ENCODE measurements at places on chromosomes 1 and 21.

DNA sequence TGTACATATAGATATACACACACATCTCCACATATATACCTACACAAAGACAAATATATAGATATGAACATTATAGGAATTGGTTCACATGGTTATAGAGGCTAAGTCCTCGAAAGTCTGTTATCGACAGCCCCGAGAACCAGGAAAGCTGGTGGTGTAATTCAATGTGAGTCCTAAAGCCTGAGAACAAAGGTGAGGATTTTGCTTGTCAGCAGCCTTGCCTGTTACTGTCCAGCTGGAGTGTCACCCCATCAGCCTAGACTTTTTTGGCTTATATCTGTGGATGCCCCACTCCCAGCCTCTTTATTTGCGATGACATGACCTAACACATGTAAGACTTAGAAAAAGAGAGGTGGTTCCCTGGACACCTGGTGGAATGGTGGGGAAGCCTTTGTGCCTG, 97.0 kb downstream of the GIPC2 start:
- DNase-seq, result no peak

DNA sequence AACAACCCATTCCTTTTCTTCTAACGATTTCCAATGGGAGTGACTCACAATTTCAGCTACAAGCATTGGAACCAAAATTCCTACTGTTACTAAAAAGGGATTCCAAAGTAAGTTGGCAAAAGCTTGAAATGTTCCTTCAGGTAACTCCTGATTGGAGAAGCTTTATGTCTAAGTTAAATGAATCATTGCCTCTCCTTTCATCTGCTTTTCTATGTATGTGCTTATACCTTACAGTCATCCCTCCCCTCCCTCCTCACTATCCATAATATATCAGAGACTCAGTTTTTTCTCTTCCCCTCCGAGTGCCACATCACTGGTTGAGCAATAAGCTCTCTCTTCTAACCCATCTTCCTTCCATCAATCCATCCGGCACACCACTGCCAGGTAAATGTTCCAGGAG, 86.8 kb downstream of the TIAM1 start:
- DNase-seq, result no peak

- no peak for DNase-seq
These were observed 1.3 kb upstream of the CACNA1E start for GRCh38 chr1:181482001-181482430.

DNA sequence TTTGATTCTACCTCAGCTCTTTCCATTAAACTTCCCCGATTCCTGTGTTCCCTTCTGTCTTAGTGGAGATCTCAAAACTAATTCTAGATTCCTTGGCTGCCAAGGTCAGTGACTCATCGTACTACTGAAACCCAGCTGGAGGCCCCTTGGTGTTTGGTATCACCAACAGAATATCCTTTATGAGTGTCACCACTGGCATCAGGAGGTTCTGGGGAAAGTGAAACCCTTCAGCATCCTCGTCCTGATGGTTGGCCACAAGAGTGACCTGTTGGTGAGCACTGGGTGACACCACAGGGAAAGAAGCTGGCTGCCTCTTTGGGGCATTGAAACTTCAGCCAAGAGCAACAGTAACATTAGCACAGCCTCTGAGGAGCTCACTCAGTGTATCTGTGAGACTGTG, 9.6 kb downstream of the RAB42 start:
- peak; percentile 92 for DNase-seq

DNA sequence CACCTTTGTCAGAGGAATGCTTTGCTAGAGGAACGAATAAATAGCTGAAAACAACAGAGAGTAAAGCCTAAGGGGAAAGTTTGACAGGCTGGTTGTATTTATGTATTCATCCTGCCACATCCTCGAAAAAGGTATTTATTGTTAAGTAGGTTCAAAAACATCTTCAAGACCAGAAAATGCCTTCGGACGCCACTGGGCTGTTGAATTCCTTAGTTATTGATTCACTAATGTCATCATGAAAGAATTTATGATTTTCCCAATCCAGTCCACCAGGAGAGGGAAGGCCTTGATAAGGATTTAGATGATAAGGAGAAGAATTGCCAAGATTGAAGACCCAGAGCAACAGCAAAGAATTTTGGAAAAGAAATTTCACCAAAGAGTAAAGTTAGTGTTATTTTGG, 35.2 kb upstream of the MAB21L3 start:
- peak; percentile 8 for DNase-seq

- no peak for DNase-seq
These were observed 131.2 kb downstream of the CASZ1 start for GRCh38 chr1:10665226-10665625.

DNA sequence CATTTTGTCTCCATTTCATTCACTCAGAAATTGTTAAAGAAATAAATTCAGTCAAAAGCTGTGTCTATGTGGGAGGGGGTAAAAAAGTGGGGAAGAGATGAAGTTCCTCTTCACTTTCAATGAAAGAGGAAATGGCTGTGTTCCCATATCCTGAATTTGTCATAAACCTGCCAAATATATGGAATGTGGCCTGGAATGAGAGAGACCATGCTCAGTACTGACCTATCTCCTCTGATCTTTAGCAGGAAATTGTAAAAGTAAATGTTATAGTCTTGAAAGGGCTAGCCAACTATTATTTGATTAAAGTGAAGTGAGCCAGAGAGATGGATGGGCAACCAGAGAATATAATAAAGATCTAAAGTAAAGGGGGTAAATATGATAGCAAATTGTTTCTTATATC, 130.3 kb upstream of the C21orf91 start:
- no peak for DNase-seq

GRCh38 chr1:15329104-15329820, 80.4 kb upstream of the EFHD2 start:
- DNase-seq, result no peak

DNA sequence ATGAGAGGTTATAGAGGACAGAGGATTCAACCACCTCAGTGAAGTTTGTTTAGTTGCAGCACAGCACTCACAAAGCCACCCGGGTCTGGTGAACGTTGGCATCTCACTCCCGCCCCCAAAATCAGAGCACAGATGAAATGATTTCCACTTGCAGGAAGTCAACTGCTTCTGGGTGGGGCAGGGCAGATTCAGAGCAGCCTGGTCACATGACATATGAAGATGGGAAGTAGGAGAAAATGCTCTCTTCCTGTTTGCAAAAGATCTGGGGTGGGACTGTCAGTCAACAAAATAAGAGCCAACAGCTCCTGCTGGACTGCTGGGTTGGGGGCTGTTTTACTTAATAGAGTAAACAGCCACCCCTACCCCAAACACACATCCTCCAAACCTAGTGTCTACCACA, 43.2 kb downstream of the LRRC71 start:
- peak; percentile 28 for DNase-seq

DNA sequence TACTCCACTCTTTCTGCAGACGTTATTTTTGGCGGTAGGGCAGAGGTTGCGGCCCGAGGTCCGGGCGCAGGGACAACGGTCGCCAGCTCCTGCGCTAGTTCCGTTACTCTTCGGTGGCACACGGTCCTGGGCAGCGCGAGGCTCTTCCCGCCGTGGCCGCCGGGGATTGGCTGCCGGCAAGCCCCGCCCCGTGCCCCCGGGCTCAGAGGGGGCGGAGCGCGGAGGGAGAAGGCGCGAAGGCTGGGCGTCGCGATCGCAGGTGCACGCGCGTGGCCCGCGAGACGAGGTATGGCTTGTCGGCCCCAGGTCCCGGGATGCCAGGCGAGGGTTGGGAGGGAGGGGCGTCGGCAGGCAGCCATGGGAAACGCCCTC, 518 bp upstream of the SHE start:
- no peak for DNase-seq

DNA sequence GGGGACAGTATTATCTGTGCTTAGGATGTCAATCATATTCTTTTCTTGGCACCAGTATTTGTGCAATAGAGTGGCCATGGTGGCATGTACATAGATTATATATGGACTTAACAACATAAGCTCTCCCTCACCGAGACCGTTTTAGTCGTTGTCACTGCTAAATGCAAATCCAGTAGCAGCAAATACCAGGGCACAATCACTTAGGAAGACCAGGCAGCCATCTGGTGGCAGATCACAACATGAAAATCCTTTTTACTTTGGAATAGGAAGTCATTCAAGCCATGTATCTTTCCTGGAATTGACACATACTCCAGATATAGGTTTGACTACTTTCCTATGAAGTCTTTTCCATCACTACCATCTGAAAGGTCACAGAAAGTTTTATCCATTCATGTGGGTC, 53.2 kb upstream of the C1orf87 start:
- no peak for DNase-seq

DNA sequence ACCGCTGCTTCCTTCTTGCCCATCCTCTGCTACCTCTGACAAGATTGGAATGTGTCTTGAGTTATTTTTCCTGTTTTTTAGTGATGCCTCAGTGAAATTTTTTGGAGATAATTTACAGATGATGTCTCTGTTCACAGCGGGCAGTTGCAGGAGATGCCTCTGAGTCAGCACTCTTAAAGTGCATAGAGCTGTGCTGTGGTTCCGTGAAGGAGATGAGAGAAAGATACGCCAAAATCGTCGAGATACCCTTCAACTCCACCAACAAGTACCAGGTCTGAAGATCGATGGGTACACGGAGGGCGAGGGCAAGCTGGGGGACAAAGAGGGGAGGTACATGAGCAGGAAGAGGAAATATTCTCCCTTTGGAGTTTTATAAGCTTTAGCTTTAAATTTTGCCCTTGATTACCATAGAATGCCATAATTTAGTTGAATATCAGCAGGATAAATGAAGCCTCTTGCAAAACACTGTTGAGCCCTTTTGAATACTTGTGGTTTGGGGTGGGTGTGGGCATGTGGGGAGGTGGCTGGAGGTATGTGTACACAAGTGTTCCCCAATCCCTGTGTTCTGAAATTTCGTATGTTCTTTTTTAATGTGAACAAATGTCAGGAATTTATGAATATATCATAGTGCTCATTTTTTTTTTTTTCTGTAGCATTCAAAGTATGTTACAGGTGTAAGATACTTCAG, 19.8 kb downstream of the ATP1A1 start:
- DNase-seq, result peak; percentile 58

- DNase-seq, result no peak
These were observed 3.7 kb upstream of the CDC14A start for GRCh38 chr1:100348549-100349144.

DNA sequence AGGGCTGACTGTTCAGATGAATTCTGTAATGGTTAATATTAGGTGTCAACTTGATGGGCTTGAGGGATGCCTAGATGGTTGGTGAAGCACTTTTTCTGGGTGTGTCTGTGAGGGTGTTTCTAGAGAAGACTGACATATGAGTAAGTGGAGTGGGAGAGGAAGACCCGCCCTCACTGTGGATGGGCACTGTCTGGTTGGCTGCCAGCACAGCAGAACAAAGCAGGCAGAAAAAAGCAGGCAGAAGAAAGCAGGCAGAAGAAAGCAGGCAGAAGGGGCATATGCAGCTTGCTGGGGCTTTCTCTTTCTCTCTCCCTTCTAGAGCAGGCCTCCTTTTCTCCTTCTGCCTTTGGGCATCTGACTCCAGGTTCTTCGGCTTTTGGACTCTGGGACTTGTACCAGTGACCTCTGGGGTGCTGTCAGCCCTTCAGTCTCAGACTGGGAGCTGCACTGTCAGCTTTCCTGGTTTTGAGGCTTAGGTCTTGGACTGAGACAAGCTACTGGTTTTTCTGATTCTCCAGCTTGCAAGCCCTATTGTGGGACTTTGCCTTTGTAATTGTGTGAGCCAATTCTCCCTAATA, 42.9 kb upstream of the CD2 start:
- no peak for DNase-seq

DNA sequence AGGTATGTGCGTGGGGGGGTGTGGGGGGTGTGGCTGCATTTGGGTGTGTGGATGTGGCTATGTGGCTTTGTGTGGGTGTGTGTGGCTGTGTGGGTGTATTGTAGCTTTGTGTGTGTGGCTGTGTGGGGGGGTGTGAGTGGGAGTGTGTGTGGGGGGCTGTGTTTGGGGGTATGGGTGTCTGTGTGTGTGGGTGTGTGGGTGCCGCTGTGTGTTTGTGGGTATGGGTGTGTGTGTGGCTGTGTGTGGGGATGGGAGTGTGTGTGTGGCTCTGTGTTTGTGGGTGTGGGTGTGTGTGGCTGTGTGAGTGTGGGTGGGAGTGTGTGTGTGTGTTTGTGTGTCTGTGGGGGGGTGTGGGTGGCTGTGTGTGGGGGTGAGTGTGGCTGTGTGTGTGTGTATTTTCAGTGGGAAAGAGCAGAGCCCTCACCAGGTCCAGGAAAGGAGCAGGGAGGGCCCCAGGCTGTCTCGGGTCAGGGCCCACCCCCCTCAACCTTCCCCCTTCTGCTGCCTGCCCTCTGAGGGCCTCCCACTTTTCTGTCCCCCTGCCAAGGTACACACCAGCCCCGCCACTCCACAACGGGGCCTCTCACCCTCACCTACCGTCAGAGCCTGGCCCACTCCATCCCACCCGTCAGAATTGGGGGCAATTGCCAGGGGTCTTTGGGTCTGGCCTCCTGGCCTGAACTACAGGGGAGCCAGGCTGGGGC, 1.9 kb upstream of the COL8A2 start:
- no peak for DNase-seq

DNA sequence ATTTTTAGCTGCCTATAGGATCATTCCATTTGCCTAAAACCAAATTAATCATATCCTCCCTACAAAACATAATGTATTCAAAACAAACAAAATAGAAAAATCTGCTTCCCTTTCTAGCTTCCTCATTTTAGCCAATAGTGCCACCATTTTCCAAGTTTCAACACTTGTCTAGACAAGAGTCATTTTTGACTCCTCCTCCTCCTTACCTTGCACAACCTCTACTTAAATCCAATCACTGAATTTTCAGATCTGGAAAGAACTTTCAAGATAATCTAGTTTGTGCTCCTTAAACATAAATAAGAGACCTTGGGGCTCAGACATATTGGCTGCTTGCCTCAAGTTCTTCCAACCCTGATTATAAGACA, 7.4 kb downstream of the STX6 start:
- DNase-seq, result peak; percentile 71

GRCh38 chr21:33666153-33666552, 23.9 kb downstream of the ITSN1 start:
- DNase-seq, result peak; percentile 64

DNA sequence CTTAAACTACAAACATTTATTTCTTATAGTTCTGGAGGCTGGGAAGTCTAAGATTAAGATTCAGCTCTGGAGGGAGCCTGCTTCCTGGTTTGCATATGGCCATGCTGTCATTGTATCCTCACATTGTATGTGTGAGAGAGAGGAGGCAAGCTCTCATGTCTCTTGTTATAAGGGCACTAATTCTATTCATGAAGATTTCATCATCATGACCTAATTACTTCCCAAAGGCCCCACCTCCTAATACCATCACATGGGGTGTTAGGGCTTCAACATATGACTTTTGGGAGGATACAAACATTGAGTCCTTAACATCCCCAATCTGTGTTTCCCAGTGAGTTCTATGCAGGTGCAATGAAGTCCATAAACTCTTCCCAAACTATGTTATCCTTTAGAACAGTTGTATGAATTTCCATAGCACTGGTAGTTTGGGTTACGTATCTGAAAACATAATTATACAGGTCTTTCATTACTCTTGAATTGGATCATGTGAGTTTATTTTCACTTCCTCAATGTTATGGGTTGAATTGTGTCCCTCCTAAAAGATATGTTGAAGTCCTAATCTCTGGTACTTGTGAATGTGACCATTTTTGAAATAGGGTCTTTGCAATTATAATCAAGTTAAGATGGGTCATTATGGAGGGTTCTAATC, 124.2 kb downstream of the RUNX1 start:
- no peak for DNase-seq
